Stimulated activated CD4-positive, alpha-beta T cell treated with anti-CD3 and anti-CD28 coated beads, Interleukin-1b, Interleukin-23, amount 100 ng/mL, for 1 hour (primary cell): ENCODE measurements at places on chromosomes 3 and 15.

- DNase-seq, result no peak
These were observed 83.1 kb upstream of the STAC start for GRCh38 chr3:36297195-36297594.

GRCh38 chr3:41489231-41489630, 289.9 kb downstream of the CTNNB1 start:
- no peak for DNase-seq

GRCh38 chr3:102301155-102301880, 133.5 kb upstream of the ZPLD1 start:
- DNase-seq, result no peak

- DNase-seq, result no peak
These were observed 68.1 kb upstream of the ATP2C1 start for GRCh38 chr3:130825762-130826299.

DNA sequence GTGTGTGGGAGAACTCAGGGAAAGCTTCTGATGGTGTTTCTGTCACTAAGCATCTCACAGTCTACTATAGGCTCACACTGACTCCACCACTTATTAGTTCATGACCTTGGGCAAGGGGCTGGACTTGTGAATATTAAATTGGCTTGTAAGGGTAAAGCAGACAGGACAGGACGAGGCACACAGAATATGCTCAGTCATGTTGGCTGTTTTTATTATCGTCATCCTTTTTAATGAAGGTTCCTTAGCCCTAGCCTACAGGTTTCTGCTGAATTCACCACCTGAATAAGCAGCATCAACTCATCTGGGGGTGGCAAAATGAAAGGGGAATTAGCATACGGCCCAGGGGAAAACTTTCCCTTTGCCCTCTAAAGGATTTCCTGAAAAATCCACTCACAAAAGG, 39.6 kb upstream of the LIPC start:
- no peak for DNase-seq

GRCh38 chr3:169545606-169546005, 117.9 kb downstream of the MECOM start:
- DNase-seq, result no peak

DNA sequence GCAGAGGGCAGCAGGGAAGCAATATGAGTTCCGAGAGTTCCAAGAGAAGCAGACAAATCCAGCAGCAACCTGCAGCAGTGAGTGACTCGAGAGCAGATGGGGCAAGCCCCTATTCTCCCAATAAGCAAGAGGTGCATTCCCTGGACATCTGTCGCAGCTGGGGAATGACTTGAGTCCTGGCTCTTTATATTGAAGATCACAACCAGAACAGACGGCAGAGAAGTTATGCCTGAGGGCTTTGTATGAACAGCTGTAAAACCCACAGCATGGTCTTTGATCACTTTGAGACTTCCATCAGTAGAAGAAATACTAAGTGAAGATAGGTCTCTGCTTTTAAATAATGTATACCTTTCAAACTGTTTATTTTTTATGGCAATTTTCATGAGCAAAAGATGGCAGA, 23.6 kb upstream of the C3orf22 start:
- no peak for DNase-seq

- no peak for DNase-seq
These were observed 136.8 kb upstream of the UMPS start for GRCh38 chr3:124593442-124593829.

DNA sequence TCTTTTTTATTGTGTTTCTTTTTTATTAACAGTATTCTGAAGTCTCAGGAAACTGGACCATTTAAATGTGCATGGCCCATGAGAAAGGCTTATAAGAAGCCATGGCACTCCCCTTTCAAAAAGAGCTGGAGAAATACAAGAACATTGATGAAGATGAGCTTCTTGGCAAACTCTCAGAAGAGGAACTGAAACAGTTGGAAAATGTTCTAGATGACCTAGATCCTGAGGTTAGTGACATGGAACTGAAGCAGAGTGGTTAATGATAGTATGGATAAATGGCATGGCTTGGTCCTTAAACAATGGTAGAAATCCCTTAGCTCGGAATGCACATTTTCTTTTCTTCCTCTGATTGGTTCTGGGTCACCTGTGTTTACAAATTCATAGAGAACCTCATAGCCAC, 14.9 kb downstream of the TMOD2 start:
- DNase-seq, result no peak

GRCh38 chr3:143151004-143151731, 31.6 kb downstream of the CHST2 start:
- DNase-seq, result no peak

DNA sequence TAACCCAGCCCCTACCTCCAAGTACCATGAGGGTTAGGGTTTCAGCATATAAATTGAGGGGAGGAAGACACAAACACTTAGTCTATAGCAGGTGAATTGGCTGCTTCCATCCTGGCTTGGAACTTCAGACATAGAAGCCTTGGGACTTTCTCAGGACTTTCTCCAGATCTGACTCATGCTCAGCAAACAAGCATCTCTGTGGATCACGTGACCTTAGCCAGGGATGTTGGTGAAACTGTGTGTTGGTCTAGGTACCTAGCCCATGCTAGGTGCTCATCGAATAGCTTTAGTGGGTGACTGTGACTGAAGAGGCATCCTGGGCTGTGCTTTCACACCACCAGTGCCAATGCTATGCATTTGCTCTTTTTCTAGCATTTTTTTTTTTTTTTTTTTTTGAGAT, 58.9 kb downstream of the CD47 start:
- no peak for DNase-seq

DNA sequence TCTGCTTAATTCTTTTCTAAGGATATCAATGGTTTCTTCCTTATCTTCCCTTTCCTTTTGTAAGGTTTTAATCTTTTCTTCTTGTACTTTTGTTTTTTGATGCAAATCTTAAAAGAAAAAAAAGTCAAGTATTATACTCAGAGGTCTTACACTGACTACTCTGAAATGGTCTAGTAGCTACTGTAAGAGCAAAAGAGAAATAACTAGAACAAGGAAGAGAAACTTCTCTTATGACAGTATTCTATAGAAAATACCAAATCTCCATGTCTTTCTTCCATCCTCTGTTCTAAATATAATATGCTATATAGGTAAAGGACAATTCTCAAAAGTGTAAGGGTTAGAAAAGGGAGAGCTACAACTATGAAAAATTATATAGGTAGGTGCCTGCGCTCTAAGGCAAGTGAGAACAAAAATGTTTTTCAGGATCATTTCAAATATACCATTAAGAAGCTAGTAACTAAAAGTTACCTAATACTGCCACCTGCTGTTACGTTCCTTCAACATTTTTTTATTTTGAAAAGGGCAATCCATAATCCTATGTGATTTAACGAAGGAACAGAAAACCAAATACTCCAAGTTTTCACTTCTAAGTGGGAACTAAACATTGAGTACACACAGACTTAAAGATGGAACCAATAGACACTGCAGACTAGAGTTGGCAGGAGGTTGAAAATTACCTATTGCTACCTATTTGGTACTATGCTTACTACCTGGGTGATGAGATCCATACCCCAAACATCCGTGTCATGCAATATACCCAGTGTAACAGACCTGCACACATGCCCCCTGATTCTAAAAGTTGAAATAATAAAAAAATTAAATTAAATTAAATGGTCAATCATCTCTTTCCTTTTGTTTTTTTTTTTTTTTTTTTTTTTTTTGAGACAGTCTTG, 36.7 kb downstream of the CIP2A start:
- no peak for DNase-seq

- DNase-seq, result no peak
These were observed 1.1 kb downstream of the CASR start for GRCh38 chr3:122184591-122184929.

- DNase-seq, result no peak
These were observed 172.4 kb downstream of the DCLK3 start for GRCh38 chr3:36591959-36592358.

DNA sequence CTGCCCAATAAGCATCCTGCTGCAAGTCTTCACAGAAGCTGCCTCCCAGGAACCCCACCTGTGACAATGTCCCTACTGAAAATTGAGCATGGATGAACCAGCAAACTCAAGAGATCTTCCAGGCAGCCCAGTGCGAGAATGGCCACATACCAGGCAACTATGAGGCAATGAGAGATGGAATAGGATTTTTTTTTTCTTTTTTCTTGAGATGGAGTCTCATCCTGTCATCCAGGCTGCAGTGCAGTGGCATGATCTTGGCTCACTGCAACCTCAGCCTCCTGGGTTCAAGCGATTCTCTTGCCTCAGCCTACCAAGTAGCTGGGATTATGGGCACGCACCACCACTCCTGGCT, 60.9 kb upstream of the ARL8B start:
- no peak for DNase-seq

GRCh38 chr3:138694287-138695007, 85.9 kb downstream of the FAIM start:
- DNase-seq, result no peak

GRCh38 chr3:154642145-154642544, 212.2 kb upstream of the GPR149 start:
- no peak for DNase-seq

DNA sequence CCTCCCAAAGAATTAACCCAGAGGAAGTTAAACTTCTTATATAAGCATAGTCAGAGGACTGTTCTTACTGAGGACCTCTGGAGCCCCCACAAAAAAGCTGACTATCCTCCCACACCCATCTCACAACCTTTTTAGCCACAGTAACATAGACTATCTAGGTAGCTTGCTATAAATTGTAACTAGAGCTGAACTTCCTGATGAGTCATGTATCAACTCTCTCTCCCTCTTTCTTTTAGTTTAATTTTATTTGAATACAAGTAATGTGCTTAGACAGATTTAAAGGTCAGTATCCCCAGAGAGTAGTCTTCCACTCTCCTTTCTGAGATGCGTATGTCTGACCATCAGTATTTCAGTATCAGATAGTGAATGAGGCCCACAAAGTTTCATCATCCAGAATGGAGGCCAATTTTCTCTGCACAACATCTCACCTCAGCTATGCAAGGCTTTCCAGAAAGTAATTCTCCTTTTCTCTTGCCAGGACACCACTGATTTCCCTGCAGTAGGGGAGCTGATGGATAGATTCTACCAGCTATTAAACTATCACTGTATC, 104.0 kb upstream of the MYRIP start:
- no peak for DNase-seq

- no peak for DNase-seq
These were observed 6.5 kb downstream of the DAG1 start for GRCh38 chr3:49476563-49476962.

GRCh38 chr3:125212509-125213363, at the start of gene SLC12A8:
Gene SLC12A8, minus strand, starts transcription at chr3:125212748. Its CDS starts 1,399 bp downstream, at chr3:125211349.
- DNase-seq, result no peak

GRCh38 chr3:138881233-138881632, 46.5 kb upstream of the PIK3CB start:
- no peak for DNase-seq

GRCh38 chr15:63605816-63606215, 8.6 kb downstream of the FBXL22 start:
- DNase-seq, result no peak
